ENCODE measurements at places on chromosomes 6 and 20.

DNA sequence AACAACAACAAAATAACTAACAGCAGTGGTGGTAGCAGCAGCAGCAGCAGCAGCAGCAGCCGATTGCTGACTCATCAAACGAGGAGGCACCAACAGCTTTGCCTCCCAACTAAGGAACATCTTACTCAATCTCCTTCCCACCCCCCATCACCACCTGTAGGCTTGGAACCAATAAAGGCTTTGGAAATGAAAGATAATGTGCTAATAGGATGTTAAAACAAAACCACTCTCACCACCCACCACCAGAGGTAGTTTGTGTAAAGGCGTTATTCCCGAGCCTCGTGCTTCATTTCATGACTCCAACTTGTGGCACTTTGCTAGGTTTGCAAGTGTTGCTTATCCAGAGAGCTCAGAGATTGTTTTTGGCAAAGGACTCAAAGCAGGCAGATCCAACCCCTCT is 346.5 kb downstream of the CD83 start:
- no peak for DNase-seq

DNA sequence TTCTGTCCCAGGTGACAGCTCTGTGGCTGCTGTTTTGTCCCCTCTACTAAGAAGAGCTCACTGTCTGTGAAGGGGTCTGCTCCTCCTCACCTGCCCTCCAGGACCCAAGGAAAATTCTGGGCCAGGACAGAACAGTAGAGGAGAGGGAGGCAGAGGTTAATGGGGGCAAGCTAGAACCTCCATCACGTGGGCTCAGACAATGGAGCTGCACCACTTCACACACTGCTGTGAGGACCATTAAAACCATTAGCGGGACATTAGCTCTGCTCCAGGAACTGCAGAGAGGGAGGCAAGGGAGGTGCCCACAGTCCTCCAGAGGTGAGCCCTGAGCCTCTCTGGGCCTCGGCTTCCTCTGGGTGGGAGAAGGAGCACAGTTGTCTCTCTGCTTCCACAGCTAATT is 78.4 kb downstream of the NOL4L start:
- no peak for DNase-seq

DNA sequence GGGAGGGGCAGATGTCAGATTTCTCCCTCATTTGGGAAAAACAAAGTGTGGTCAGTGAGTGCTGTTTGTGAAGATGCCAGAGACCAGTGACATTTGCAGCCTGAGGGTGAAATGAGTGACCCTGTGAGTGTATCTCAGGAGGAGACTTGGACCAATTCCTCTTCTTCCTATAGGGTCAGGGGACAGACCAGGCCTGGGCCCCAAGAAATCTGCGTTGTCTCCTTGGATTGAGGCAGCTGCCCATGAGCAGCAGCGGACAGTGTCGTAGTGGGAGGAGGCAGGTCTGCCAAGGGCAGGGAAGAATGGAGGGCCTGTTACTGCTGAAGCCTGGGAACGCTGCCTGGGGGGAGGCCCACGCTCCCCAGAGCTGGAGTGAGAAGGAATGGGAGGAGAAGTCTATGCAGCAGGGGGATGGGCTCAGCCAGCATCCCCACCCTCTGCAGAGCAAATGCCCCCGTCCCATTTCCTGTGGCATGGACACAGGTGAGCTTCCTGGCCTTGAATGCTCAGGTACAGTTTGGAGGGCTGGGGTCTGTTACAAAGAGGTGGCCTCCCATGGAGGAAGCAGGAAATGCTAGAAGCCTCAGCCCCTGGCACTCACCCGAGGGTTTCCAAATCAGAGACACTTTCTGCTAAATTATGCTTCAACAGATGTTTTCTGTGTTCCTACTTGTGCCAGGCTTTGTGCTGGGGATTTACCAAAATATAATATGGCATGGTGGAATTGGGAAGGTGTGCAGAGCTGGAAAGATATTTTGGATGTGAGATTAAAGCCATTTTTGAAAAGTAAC is 29.8 kb downstream of the DAAM2 start:
- no peak for DNase-seq

DNA sequence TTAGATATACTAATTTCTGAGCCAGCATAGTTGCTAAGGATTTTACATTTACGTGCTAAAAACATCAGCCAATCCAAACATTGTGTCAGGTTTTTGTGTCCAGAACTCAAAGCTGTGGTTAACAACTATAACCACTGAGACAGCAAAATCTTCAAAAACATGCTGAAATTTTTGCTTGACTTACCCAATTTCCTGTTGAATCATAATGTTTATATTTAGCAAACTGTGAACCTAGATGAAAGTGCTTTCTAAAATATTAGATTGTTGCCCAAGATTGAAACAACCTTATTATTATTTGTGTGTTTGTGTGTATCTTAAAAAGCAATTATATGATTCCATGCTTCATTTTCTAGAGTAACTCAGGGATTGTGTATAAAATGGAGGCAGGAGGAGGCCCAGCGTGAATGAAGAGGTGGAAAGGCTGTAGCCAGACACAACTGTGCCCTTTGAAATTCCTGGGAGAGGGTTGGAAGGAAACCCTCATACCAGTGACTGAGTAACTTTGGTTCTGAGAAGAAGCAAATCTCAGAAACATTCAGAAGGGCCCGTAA is 48.0 kb downstream of the ARMC2 start:
- peak; percentile 77 for DNase-seq

DNA sequence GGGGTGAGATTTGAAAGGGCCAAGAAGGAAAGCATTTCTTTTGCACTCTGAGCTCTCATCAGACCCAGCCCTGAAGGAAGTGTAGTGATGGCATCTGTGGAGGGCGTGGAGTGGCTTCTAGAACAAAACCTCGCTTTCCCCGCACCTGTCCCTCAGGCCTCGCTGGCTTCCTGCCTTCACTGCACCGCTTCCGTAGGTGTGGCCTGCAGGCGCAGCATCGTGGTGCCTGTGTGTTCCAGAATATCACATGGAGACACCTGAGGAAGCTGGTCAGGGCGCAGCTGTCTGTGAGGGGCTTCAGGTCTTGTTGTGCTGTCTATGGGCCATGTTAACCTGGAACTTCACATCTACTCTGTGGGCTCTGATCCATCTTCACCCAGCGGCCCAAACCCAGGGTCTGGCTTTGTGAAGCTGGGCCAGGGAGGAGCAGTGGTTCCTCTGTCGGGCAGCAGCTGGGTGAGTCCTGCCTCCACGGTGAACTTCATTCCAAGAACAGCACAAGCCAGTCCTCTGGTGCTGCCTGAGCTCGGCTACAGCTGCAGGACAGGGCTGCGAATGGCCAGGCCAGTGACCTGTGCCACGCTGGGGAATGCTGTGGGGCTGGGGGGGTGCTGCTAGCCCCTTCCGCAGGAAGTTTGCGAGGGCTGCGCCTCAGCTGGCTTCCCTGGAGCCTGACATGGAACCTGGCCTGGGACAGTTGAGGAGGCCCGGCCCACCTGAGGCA is 40.9 kb downstream of the DSTN start:
- DNase-seq: no peak

DNA sequence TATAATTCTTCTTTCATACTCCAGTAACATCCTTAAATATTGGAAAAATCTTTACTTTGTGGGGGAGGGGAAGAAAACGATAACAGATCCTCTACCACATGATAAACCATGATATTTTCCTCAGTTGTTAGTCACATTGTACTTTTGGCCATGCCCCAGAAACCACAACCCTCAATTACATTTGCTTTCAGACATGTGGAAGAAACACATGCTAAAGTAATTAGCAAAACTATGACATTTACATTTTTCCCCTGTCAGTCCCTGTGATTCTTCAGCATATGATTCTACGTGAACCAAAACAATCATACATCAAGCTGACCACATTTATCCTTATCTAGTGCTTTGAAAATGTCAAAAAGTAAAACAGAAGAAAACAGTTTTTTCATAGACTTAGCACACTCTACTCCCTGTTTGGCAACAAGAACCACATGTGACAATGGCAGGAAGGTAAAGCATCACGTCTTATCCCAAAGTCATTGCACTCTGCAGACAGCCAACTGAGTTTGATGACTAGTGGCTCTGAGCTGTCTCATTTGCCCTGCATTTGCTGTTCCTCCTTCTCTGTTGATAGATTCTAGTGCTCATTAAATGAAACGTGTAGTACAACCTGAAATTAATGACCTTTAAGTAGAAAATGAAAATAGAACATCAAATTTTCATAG is 505.8 kb upstream of the MARCKS start:
- peak; percentile 77 for DNase-seq

DNA sequence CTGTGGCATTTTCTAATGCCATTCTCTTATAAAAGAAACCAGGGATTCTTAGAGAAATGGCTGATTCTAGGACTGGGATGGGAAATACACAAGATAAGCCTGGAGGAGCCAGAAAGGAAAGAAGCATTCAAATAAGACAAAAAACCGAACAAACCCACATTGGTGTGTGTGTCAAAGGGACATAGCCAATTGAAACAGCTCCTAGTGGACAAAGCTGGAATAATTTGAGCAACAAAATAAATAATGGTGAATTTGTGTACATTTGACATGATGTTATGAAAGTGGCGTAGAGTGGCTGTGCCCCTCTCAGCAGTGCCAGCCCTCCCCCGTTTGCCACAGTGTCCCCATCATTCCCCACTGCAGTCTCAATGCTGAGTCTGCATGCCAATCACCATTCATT is 55.5 kb downstream of the B3GAT2 start:
- DNase-seq: no peak

- no peak for DNase-seq
These were observed 655.4 kb upstream of the PTCHD4 start for GRCh38 chr6:48766349-48766748.

- no peak for DNase-seq
These were observed 242.9 kb downstream of the FOXA2 start for GRCh38 chr20:22341508-22341907.

GRCh38 chr20:19911810-19912382 is 105.3 kb upstream of the NAA20 start:
- no peak for DNase-seq

GRCh38 chr20:61555566-61555965 is 303.5 kb downstream of the CDH4 start:
- DNase-seq: peak; percentile 6

GRCh38 chr6:225907-226306 is 66.4 kb upstream of the DUSP22 start:
- no peak for DNase-seq

- DNase-seq: no peak
These were observed 5.3 kb upstream of the FBXO9 start for GRCh38 chr6:53059648-53060589.

All from GM04504 (cell line).